Stimulated activated CD4-positive, alpha-beta T cell treated with anti-CD3 and anti-CD28 coated beads, Interleukin-12 subunit alpha, Interleukin-12 subunit beta, amount 100 ng/mL, for 24 hours (primary cell): ENCODE measurements at places on chromosomes 6 and 20.

- no peak for DNase-seq
Observed at GRCh38 chr20:41063442-41063841, 34.8 kb downstream of the TOP1 start.

- DNase-seq: no peak
Observed at GRCh38 chr6:108677894-108678293, 117.2 kb downstream of the FOXO3 start.

DNA sequence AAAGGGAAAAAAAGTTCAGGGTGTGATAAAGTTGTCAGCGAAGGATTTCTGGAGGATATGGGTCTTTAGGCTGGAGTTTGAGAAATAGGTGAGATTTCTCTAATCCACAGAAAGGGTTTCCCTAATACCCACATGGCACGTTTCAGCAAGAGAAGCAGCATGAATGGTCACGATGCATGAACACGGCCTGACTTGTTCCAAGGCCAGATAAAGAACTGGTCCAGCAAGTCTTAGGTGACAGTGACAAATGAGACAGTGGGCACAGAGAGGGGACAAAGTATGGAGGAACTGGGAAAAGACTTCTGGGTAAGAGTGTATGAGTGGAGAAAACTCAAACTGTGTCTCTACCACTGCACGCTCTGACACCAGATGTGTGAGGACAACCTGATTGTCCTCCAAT is 262.0 kb upstream of the FOXQ1 start:
- no peak for DNase-seq

GRCh38 chr6:116648156-116648555 is 20.4 kb downstream of the ZUP1 start:
- no peak for DNase-seq

GRCh38 chr6:320351-321157 is 28.3 kb downstream of the DUSP22 start:
- no peak for DNase-seq

DNA sequence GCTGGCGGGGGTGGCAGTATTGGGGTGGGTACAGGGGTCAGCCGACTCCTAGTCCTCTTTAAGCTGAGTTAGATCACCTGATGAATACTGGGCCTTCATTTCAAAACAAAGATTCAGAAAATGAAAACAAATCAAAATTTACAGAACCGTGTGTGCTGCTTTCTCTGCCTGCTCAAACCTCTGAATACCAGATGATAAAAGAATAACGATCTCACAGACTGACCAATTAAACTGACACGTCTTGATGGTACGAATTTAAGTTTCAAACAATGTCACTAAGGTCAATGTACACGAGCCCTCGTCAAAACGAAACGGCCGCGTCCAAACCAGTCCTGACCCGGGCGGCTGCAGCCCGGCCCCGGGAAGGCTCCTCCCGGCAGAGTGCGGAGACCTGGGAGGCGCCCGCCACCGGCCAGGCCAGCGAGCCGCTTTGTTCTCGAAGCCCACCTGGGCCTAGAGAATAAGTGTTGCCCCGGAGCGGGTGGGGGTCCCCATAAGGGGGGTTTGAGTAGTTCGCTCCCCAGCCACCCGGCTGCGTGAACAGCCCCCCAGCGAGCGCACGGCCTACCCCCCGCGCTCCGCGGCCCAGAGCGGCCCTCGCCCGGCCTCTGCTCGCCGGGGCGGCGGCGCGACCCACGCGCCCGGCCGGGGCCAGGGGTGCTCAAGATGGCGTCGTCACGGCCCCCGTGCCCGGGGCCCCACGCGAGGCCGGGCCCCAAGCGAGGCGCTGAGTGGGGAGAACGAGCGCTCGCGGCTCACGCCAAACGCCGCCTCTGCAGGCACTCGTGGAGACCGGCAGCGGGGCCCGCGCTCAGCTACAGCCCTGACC is 728 bp downstream of the PSMA7 start:
- DNase-seq: no peak

- no peak for DNase-seq
Observed at GRCh38 chr6:32092760-32093497, 16.2 kb downstream of the TNXB start.

DNA sequence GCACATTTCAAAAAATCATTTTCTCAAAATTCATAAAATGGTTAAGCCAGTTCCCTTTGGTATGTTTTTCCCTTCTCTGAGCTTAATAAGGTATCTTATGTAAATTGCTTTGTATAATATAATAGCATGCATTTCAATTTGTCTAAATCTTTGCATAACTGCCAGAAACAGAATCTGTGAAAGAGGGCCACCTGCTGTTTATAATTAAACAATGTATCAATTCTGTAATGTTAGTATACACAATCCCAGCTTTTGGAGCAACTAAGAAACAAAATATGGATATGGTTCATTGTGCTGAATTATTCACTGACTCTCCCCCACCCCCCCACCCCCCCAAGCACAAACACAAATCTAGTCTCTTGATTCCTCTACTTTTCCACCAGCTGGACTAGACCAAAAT is 54.8 kb downstream of the GPX5 start:
- DNase-seq: no peak
